ENCODE measurements at places on chromosomes 5 and 9.

DNA sequence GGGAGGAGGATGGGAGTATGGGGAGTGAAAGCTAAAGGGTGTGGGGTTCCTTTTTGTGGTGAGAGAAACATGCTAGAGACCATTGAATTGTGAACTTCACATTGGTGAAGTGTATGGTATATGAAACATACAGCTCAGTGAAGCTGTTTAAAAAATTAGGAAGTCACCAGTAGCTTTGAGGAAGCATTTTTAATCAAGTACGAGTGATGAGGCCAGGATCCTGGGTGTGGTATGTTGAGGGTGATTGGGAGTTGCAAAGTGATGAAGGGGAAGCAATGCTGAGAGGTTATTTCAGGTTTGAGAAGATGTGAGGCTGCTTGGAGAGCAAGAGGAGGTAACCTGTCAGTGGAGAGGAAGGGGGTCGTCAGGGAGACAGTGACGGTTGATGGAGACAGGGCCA lies 22.7 kb upstream of the CLK4 start:
- DNase-seq: no peak

DNA sequence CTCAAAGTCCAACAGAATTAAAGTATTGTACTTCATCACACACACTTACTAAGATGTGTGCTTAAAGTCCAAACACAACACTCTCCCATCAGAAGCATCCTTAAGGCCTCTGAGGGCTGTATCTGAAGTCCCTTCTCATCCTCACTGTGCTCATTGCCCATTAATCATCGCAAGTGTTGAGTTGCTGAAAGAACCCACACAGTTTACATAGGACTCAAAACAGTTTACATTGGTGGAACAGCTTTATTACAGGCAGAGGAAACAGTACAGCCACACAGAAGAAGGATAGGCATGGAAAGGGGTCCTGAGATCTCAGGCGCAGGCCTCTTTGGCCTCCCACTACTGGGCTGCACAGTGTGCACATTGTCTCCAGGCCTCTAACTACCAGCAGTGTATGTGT lies 113.4 kb downstream of the CMYA5 start:
- DNase-seq: no peak

DNA sequence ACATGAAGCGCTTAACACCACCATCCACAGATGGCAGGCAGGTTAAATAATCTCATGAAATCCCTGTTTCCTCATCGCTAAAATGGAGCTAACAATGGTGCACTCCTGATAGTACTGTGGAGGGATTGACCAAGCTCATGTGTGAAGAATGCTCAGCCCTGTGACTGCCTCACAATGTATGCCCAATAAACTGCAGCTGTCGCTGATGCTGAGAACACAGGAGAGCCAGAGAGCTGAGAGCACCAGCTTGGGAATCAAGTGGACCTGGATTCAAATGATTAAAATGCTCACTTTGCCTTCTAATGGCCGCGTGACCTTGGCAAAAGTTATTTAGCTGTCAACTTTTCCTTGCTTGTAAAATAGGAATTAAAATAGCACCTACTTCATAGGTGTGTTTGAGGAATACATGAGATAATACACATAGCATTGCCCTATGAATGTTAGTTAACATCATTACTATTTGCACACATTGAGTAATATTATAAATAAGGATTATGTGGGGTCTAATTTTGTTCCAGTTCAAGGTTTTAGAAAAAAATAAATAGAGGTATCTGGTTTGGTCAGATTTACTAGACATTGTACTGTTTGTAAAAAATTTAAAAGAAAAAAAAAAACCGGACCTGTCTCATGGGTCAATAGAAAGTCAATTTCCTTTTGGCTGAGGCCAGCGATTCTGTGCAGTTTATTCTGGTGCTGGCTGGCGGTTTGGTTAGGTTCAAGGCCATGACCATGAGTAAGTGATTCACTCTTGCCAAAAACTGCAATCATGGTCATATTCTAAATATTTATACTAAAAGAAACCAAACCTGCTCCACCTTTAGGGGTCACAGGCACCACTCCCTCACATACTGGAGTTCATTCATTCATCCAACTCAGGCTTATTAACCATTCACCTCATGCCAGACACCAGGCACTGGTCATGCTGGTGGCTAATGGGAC lies 101.3 kb downstream of the SH3TC2 start:
- DNase-seq: no peak

DNA sequence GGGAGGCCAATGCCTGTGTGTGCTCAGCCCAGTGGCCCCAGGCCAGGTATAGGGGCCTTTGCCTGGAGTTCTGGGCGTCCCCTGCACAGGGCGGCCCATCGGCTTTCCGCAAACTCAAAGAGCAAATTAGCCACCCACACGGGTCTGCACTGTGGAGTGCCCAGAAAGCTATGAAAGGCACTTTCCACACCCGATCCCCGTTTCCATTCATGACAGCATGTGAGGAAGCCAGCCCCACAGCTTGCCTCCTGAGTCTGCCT lies 5.2 kb downstream of the DBH start:
- DNase-seq: no peak

GRCh38 chr5:60232036-60232795 lies 338.7 kb upstream of the PDE4D start:
- no peak for DNase-seq

GRCh38 chr9:128072144-128073021 lies 4.4 kb downstream of the SLC25A25 start:
- peak; percentile 93 for DNase-seq

DNA sequence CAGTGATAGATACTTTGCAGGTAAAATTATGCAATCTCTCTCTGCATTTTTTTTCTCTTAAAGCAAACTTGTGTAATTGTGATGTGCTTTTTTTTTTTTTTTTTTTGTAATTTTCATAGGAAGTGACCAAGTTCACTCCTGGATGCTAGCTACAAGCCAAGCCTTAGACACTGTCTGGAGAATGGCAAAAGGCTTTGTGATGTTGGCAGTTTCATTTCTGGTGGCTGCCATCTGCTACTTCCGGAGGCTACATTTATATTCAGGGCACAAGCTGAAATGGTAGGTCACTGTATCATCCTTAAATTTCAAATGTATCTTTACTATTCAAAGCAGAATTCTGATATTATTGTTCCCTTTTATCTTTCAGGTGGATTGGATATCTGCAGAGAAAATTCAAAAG lies 19.3 kb downstream of the OTULINL start:
- no peak for DNase-seq

DNA sequence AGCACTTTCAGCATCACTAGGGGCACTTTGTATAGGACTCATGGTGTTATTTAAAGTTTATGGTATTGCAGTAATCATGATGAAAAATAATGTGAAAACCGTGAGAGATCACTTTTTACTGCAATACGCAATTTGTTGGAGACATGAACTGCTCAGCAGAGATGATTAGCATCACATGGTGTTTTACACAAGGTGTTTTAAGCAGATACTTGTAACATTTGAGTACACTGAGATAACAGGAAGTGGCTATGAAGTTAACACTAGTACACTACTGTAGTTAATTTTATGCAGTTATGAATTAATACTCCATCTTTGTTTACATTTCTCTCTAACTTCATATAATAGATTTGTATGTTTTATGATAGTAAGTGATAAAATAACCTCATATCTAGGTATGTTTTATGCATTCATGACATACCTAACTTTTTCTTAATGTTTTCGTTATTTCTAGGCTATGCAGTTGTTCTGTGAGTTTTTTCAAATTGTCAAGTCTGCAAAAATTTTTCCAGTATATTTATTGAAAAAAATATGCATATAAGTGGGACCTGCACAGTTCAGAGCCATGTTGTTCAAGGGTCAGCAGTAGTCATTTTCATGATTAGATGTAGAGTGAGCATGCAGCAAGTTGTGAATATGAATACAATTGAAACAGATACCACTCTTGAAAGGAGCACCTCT lies 13.0 kb downstream of the SUB1 start:
- no peak for DNase-seq

DNA sequence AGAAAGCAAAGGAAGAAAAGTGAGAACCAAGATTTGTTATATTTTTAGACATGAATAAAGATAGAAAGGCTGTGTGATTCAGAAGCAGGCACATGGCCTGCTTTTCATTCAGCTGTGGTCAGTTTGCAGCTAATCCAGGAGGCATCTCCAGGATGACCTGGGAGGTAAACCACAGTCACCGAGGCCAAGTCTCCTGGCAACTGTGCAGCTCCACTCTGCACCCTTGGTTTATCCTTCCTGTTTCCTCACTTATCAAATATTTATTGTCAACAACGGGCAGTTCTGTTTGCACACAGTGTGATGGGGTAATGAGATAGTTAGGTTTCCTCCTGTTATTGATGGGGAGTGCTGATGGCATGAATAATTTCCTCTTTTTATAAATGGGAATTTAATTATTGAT lies 243.0 kb downstream of the PSAT1 start:
- no peak for DNase-seq

- DNase-seq: no peak
Observed at GRCh38 chr5:1885868-1886845, 3.4 kb upstream of the IRX4 start.

GRCh38 chr9:98899408-98900056 lies 44.2 kb upstream of the COL15A1 start:
- peak; percentile 52 for DNase-seq

DNA sequence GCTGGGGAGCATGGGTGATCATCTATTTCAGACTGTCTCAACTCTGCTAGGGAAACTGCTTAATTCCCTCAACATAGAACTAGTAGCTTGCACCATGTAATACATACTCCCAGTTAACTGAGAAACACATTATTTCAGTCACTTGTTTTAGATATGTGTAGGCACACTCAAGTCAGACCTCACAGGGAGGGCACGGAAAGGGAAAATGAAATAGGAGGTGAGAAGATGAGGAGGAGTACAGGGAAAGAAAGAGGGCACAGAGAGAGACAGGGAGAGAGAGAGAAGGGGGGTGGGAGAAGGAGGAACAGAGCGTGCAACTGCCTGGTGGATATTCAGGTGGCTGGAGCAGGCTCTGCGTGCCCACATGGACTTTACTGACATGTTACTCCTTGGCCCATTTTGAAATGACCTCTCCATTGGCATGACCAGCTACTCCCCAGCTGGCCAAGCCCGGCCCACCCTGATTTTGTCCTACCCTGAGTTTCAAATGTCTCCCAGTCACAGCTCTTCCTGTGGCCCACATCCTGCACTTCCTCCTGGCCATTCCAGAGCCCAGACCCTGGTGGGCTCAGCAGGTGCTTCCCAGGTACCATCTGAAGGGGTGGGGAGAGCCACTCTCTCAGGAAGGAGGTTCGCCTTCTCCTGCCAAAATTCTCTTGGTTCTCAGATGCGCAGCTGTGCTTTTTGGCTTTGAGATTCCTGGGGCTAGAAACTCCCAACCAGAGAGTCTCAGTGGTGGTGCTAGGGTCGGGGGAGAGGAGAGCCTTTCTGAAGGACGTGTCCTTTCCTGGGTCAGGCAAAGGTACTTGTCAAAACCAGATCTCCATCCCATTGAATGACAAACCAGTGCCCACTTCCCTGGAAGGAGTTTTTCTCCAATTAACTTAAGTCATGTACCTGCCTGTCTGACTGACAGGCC lies 229.4 kb downstream of the FSTL4 start:
- no peak for DNase-seq

GRCh38 chr9:86230858-86231257 lies 28.6 kb downstream of the C9orf153 start:
- no peak for DNase-seq

DNA sequence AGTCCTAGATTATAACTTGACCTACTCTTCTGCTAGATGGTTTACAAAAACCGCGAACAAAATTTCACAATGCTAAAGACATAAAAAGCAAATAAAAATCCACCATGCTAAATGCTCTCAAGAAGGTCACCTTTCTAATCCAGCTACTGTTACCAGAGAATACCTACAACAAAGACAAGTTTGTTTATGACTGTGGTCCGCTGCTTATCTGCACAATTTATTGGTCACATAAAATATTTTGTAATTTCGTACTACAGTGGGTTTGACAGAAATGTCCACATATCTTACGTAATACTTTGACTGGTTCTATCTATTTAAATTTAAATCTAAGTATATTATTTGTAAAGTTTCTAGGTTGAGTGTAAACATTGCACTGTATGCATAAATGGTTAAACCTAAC lies 257.6 kb upstream of the ZNF608 start:
- DNase-seq: no peak

DNA sequence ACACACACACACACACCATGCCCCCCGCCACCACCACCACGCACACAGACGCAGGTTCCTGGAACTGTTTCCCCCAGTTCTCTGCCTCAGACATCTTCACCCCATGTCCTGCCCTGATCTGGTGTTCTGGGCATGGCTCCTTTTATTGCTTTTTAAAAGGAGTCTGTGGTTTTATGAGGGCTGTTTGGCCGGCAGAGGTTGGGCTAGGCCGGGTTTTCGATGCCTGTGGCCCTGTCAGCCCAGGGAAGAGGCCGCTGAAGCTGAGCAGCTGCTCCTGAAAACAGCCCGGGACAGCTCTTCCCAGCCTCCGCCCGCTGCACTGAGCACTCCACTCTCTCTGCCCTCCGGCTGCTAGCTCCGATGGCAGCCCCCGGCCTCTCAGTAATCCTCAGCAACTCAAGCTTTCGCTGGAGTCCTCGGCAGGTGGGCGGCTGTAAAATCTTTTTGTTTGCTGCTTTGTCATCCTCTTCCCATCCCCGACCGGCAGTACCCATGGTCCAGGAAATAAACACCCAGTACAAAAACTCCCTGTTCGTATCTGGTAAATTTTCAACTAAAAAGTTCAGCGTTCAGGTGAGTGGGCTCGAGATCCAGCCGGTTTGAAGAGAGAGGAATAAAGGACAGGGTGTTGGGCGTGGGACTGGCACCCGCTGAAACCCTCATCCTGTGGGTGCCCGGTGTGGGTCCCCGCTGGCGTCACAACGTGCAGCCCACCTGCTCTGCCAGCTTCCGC lies 103.0 kb upstream of the ERCC6L2 start:
- peak; percentile 8 for DNase-seq

DNA sequence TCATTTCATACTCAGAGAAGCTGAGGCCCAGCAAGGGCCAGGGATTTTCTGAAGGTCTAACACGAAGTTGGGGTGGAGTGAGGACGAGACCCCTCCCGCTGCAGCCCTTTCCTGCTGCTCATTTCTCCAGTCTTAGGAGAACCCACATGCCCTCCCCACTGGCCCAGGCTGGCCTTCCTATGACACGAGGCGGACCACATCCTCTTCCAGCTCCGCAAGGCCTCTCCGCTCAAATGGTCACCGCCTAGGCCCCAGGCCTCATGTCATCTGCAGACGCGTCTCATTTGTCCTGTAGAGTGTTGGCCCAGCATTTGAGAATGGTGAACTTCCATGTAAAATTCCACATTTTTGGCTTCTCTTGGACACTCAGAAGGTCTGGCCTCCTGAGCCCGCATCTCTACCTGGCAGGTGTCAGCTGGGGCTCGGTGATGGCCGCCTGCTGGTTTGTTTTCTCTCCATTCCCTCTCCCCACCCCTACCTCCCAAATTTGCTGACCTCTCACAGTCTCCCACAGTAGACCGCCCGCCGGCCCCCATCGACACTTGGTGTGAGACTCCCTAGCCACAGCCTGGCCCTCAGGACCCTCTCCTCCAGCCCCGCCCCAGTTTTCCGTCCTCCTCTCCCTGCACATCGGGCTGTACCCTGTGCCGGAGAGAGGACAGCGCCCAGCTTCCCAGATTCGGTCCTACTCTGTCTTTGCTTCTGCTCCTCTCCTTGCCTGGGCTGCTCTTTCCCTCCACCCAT lies 51.7 kb downstream of the ERGIC1 start:
- DNase-seq: no peak

- no peak for DNase-seq
Observed at GRCh38 chr5:115500225-115500624, 44.4 kb downstream of the FEM1C start.
